ENCODE measurements at places on chromosomes 5 and 9.
A peak's percentile ranks its signal among the peaks of the same experiment; 100 is the strongest.

- no peak for DNase-seq
Observed at GRCh38 chr9:109779711-109780452, at the start of gene PALM2AKAP2. Gene PALM2AKAP2 (plus strand): TSS chr9:109780198. CDS start chr9:109780489, 291 bp downstream.

GRCh38 chr9:109923471-109923760, 143.4 kb downstream of the PALM2AKAP2 start:
- DNase-seq: no peak

DNA sequence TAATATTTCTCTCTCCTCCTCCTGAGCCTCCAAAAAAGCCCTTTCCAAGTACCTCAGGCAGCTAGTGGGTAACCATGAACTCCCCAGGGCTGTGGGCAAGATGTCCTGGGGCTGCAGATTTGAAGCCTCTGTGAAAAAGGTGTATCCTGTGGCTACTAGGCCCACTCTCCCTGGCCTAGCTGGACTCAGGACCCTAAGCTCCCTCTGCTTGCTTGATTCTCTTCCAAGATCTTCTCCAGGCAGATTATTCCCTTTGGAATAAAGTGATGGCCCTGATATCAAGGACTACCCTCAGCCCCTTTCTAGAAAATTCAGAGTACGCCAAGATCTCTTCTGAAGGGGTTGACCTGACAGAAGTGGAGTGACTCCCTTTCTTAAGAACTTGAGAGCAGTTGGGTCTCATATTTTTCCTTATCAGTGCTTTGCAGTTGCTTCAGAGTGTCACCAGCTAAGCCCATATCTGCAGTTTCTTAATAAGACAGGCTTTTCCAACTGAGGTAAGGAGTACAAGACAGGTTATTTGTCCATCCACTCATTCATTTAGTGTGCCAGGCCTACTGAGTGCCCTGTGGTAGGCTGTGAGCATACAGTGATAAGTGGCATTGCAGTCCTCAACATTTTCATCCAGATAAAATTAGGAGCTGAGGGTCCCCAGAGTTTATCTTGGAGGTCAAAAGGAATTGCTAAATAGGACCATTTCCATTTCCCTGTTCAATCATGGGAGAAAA, 42.5 kb downstream of the CYSTM1 start:
- DNase-seq: no peak

GRCh38 chr9:92647671-92648473, 22.1 kb downstream of the IPPK start:
- no peak for DNase-seq

- DNase-seq: no peak
Observed at GRCh38 chr9:124663046-124663961, 107.8 kb downstream of the NR6A1 start.

DNA sequence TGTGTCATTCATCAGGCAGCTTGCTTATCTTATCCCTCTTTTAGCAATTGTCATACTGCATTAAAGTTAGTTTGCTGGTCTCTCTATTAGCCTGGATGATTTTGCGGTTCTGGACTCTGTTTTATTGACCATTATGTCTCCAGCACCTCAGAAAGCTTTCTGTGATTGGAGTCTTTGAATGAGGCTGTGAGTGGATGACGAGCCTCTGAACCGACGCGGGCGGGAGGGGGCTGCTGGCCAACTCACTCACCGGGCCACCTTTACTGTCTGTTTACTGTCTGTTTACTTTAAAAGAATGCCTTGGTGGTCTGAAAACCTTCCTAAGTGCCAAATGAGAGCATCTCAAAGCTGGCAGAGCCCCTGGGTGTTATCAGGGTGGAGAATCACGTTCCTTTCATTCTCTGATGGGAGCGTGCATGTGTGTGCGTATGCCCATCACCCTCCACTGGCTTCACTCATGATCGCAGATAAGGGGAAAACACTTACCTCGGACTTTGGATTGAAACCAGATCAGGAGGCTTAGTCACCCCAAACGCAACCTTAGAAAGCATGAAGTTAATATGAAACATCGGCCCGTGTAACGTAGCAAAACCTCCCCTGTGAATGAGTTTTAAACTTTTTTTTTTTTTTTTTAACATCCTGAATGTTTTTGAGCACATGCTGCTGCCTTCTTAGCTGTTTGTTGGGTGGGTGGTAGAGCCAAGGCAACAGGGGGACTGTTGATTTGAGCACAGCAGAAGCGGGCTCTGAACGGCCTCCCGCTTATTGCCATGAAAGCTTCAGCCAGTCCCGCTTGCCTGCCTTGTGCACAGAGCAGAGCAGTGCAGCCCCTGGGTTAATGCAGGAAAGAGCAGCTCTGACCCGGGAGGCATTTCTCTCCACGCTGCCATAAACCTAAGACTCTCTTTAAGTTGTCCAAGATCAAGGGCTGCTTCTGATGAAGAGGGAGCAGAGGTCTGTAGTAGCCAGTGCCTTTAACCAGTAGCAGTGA, 173.6 kb downstream of the GADD45G start:
- DNase-seq: no peak

GRCh38 chr9:108213511-108213910, 642.3 kb downstream of the ACTL7B start:
- no peak for DNase-seq

GRCh38 chr5:169011009-169011408, 289.9 kb downstream of the SLIT3 start:
- DNase-seq: no peak

DNA sequence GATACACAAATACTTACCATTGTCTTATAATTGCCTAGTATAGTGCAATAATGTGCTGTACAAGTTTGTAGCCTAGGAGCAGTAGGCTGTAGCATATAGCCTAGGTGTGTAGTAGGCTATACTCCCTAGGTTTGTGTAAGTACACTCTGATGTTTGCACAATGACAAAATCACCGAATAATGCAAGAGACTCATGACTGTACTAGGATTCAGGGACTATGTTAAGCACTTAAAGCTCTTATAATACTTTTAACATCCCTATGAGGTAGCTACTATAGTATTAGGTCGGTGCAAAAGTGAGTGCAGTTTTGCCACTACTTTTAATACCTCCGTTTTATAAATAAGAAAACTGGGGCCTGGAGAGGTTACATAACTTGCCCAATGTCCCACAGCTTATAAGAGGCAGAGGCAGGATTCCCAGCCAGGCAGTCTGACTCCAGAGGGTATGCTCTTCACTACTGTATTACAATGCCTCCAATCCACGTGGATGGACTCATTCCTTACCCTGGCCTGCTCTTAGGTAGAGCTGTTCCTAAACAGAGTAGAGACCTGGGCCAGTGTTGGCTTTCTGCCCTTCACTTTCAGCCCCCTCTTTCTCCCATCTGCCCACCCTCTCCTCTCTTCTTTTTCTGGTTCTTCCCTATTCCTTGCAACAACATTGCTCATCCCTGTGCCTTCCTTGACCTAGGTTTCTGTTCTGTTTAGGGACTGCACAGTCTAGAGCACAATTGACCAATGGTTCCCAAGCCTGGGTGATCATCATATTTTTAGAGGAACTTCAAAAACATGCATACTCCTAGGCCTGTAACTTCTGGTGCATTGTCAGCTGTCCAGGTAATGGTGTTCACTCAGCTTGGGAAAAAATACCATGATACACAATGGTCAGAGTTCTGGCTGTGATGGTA, 114.0 kb downstream of the CARTPT start:
- DNase-seq: no peak

- DNase-seq: no peak
Observed at GRCh38 chr9:86774116-86774515, 173.2 kb downstream of the GAS1 start.

- no peak for DNase-seq
Observed at GRCh38 chr5:134082264-134082992, 32.1 kb upstream of the TCF7 start.

- DNase-seq: no peak
Observed at GRCh38 chr5:113336975-113337374, 97.8 kb downstream of the TSSK1B start.

DNA sequence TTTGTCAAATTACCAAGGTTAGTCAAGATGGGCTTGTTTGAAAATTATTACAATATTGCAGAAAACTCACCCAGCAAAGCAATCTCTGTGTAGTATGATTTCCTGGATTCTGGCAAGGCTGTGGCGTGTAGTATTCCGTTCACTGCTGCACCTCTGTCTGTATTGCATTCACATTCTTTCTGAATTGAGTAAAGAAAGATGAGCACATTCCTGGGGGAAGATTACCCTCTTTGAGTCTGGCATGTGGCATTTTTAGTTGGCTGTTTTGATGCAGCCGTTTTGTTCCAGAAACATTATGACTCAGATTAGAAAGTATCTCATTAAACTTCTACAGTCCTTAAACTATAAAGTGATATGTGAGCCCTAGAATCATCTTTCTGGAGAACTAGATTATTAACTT, 197.7 kb downstream of the TENT4A start:
- no peak for DNase-seq

DNA sequence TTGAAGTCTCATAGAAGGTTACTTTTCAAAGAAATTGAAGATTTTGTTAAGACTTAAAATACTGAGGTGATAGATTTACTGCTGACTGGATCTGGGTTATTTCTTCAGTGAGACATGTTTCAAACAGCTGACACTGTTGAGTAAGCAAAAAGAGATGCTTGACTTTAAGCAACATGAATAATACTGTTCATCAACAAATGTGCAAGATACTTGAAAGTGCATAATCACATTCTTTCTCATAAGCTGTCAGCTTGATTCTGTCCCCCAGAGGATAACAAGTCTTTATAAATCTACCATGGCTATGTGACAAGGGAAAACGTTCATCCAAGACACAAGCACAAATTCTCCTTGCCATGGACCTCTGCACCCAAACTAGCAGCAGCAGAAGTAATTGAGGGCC, 260.1 kb upstream of the CDH18 start:
- no peak for DNase-seq

GRCh38 chr5:43947935-43948334, 345.0 kb downstream of the NNT start:
- DNase-seq: no peak

DNA sequence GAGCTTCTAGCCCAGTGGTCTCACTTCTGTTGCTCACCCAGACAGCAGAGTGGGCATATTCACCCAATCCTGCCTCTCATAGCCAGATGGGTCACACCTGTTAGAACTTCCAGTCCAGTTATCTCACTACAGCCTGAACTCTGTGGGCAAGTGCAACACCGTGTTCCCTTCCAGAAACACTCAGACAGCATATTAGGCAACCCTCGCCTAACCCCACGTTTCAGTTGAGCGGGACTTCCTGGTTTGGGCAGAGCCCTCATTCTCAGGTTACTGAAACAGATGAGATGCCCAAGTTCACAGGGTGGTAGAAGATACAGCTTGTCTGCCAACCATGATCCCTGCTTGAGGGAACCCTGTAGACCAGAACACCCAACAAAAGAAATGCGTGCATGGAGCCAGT, 538.2 kb downstream of the CYLC2 start:
- no peak for DNase-seq

DNA sequence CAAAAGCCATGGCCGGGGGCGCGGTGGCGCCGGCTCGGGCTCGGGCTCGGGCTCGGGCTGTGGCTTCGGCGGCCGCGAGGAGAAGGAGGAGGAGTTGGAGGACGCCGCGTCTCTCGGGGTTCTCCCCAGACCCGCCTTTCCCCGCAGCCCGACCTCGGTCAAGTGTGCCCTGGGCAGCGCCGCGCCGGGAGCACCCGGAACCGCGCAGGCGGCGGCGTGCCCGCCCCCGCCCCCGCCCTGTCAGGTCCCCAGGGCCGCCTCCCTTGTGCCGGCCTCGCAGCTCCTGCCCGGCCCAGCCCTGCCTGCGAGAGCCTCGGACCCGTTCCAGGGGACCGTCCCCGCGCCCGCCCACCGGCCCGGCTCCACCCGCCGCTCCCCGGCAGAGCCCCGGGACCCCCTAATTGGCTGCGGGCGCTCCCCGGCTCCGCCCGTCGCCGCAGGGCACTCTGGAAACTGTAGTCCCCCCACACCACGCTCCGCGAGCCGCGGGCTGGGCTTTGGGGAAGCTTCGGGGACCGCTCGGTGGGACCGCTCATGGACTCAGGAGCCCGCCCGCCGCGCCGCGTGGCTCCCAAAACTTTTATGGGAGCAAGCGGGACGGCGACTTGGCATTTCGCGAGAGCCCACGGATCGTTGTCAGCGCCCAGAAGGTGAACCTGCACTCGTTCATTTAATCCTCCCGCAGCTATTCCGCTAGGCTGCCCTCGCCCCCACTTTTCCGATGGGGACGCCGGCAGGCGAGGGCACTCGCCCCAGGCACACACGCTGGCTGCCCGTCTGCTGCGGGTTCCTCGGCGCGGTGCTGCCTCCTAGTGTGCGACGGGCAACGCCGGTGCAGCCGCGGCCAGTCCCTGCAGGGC, at the start of gene STK10:
TSS of gene STK10 (minus strand) at position 192 of the 860 bp plus-strand sequence. CDS start at position 10, 182 bp downstream.
- peak; percentile 73 for DNase-seq

- DNase-seq: no peak
Observed at GRCh38 chr5:65696892-65697291, 25.0 kb downstream of the SGTB start.

- no peak for DNase-seq
Observed at GRCh38 chr5:65355301-65355700, 126.4 kb downstream of the ADAMTS6 start.

GRCh38 chr5:178108446-178108845, 4.9 kb upstream of the N4BP3 start:
- no peak for DNase-seq

DNA sequence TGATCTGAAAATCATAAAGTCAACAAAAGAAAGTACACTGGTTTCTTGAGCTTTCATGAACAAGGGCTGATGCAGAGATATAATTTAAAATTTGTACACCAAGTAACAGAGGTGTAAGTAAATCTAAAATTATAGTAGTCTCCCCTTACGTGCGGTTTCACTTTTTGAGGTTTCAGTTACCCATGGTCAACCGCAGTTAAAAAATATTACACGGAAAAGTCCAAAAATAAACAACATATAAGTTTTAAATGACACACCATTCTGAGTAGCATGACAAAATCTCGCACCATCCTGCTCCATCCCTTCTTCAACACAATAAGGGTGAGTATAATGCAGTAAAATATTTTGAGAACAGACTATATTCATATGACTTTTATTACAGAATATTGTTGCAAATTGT, 54.4 kb downstream of the AUH start:
- DNase-seq: no peak

GRCh38 chr5:160537940-160538339, 116.3 kb downstream of the PTTG1 start:
- no peak for DNase-seq

GRCh38 chr5:127550652-127551409, 33.4 kb downstream of the PRRC1 start:
- DNase-seq: no peak

GRCh38 chr5:165425594-165425993, 1920.2 kb downstream of the MAT2B start:
- DNase-seq: no peak

DNA sequence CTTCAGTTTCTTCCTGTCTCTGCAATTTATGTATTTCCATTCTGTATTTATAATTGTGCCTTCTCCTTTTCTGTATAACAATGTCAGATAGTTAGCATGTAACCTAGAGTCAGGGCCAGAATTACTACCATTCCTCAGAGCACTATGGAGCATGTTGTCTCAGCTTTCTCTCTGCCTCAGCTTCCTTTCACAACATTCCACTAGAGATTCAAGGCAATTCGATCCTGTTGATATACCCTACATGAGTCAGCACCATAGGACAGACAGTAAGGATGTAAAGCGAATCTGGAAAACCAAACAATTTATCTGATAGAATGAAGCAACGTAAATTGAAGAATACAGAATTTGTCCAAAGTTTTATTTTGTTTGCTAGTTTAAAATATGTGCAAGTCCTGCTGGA, 728.3 kb upstream of the SEMA6A start:
- DNase-seq: no peak
